ENCODE measurements at places on chromosomes 3 and 15.

DNA sequence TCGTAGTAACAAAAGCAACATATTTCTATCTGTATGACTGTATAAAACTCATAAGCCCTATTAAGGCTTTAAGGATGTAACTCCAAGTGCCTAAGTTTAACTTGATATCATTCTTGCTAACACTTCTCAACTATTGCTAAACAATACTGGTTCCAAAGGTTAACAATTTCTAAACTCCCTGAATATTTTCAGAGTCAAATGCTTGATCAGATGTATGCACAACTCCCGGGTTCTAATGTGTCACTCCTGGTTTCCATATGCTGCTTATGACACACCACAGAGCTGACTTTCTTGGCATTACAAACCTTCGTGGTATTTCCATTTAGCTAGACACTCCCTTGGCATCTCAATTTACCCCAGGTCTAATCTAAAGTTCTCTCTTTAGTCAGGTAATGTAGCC lies 26.3 kb downstream of the DZIP1L start:
- H3K4me1 ChIP-seq = no peaks in the 10 kb centered on the region
- H3K4me3 ChIP-seq = no peak overlapping the region
- H3K27ac ChIP-seq = no peak overlapping the region
- DNase-seq = no peak
- H3K36me3 ChIP-seq = no peaks in the 10 kb centered on the region
- H3K27me3 ChIP-seq = no peaks in the 10 kb centered on the region

- H3K27ac ChIP-seq = no peak overlapping the region
- no peak overlapping the region for H3K4me3 ChIP-seq
- no peaks in the 10 kb centered on the region for H3K36me3 ChIP-seq
- H3K27me3 ChIP-seq = no peaks in the 10 kb centered on the region
- H3K4me1 ChIP-seq = no peaks in the 10 kb centered on the region
Measured at GRCh38 chr3:190721330-190721729, 141.2 kb downstream of the GMNC start.

- no peak overlapping the region for H3K4me3 ChIP-seq
- H3K36me3 ChIP-seq = no peaks in the 10 kb centered on the region
- H3K27me3 ChIP-seq = no peaks in the 10 kb centered on the region
- DNase-seq = no peak
Measured at GRCh38 chr3:187811585-187812250, 66.5 kb upstream of the BCL6 start.

- H3K27ac ChIP-seq = no peak overlapping the region
- H3K4me1 ChIP-seq = peaks cover 5% of the 10 kb centered on the region
- H3K27me3 ChIP-seq = no peaks in the 10 kb centered on the region
- DNase-seq = no peak
- no peaks in the 10 kb centered on the region for H3K36me3 ChIP-seq
- no peak overlapping the region for H3K4me3 ChIP-seq
Measured at GRCh38 chr3:190543671-190544070, 29.8 kb downstream of the IL1RAP start.

DNA sequence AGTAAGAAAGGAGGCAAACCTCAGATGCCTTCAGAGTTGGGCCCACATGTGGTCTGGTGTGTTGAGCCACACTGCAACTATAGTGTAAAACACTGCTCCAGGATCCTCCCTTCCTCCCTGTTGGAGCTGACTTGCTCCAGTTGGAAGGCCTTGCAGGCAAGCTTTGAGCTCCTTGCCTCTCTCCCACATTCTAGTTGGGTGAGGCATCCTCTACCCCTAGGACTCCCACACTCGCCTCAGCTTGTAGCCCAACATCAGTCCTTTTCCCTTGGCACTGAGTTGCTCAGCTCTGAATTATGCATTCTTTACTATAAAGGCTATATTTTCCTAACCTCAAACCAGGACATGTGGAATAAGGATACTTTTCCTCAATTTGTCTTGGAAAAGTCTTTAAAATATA lies 143.9 kb downstream of the NECTIN3 start:
- no peak overlapping the region for H3K4me3 ChIP-seq
- H3K36me3 ChIP-seq = no peaks in the 10 kb centered on the region
- no peaks in the 10 kb centered on the region for H3K27me3 ChIP-seq
- no peak overlapping the region for H3K27ac ChIP-seq
- no peak for DNase-seq
- H3K4me1 ChIP-seq = no peaks in the 10 kb centered on the region

DNA sequence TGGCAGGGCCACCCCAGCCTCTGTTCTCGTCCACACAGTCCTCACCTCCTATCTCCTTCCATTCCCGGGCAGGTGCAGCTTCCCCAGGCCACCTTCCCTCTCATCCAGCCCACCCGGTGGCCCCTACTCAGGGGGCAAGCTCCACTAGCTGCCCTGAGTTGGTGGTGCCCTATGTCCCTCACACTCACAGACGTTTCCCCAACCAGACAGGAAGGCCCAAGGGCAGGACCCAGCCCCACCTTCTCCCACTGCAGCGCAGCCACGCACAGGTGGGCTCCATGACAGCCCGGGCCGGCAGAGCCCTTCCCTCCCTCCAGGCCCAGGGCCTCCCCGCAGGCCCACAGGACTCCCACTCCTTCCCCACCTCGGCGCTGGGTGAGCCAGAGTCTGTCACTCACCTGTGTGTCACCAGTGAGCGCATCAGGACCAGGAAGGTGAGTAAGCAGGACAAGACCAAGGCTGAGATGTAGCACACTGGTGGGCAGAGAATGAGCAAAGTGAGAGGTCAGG lies 11.1 kb downstream of the ISLR start:
- DNase-seq = no peak
- no peaks in the 10 kb centered on the region for H3K36me3 ChIP-seq
- H3K4me1 ChIP-seq = peaks cover 3% of the 10 kb centered on the region
- H3K27ac ChIP-seq = no peak overlapping the region

- H3K4me1 ChIP-seq = no peaks in the 10 kb centered on the region
- no peak overlapping the region for H3K4me3 ChIP-seq
- no peaks in the 10 kb centered on the region for H3K27me3 ChIP-seq
- H3K36me3 ChIP-seq = no peaks in the 10 kb centered on the region
Measured at GRCh38 chr3:99324636-99325203, 313.7 kb upstream of the COL8A1 start.

- no peaks in the 10 kb centered on the region for H3K4me1 ChIP-seq
- no peaks in the 10 kb centered on the region for H3K27me3 ChIP-seq
Measured at GRCh38 chr3:139780593-139780992, 102.8 kb upstream of the NMNAT3 start.

- no peaks in the 10 kb centered on the region for H3K27me3 ChIP-seq
- DNase-seq = no peak
- no peaks in the 10 kb centered on the region for H3K4me1 ChIP-seq
- H3K4me3 ChIP-seq = no peak overlapping the region
- H3K36me3 ChIP-seq = no peaks in the 10 kb centered on the region
Measured at GRCh38 chr3:62039586-62039985, 333.8 kb downstream of the FEZF2 start.

GRCh38 chr3:70729845-70730244 lies 417.4 kb upstream of the MDFIC2 start:
- no peaks in the 10 kb centered on the region for H3K4me1 ChIP-seq
- H3K27ac ChIP-seq = no peak overlapping the region
- no peaks in the 10 kb centered on the region for H3K36me3 ChIP-seq
- H3K27me3 ChIP-seq = no peaks in the 10 kb centered on the region

GRCh38 chr3:33119891-33120290 lies 6.1 kb downstream of the CRTAP start:
- no peak overlapping the region for H3K4me3 ChIP-seq
- no peak for DNase-seq
- H3K36me3 ChIP-seq = no peaks in the 10 kb centered on the region
- no peaks in the 10 kb centered on the region for H3K27me3 ChIP-seq
- H3K27ac ChIP-seq = no peak overlapping the region

GRCh38 chr15:34043391-34043790 lies 4.4 kb upstream of the AVEN start:
- peaks cover 7% of the 10 kb centered on the region for H3K4me1 ChIP-seq
- no peaks in the 10 kb centered on the region for H3K36me3 ChIP-seq
- no peak overlapping the region for H3K27ac ChIP-seq
- H3K4me3 ChIP-seq = no peak overlapping the region
- no peaks in the 10 kb centered on the region for H3K27me3 ChIP-seq

- H3K27ac ChIP-seq = peak overlapping the region; percentile 61
- H3K4me1 ChIP-seq = peaks cover 10% of the 10 kb centered on the region
- no peak overlapping the region for H3K4me3 ChIP-seq
- no peaks in the 10 kb centered on the region for H3K36me3 ChIP-seq
Measured at GRCh38 chr3:45553469-45553974, 41.0 kb upstream of the LIMD1 start.

- peak; percentile 58 for DNase-seq
- no peaks in the 10 kb centered on the region for H3K36me3 ChIP-seq
- peak overlapping the region; percentile 88 for H3K27ac ChIP-seq
- H3K4me3 ChIP-seq = no peak overlapping the region
Measured at GRCh38 chr15:31263751-31264558, 62.7 kb upstream of the KLF13 start.

DNA sequence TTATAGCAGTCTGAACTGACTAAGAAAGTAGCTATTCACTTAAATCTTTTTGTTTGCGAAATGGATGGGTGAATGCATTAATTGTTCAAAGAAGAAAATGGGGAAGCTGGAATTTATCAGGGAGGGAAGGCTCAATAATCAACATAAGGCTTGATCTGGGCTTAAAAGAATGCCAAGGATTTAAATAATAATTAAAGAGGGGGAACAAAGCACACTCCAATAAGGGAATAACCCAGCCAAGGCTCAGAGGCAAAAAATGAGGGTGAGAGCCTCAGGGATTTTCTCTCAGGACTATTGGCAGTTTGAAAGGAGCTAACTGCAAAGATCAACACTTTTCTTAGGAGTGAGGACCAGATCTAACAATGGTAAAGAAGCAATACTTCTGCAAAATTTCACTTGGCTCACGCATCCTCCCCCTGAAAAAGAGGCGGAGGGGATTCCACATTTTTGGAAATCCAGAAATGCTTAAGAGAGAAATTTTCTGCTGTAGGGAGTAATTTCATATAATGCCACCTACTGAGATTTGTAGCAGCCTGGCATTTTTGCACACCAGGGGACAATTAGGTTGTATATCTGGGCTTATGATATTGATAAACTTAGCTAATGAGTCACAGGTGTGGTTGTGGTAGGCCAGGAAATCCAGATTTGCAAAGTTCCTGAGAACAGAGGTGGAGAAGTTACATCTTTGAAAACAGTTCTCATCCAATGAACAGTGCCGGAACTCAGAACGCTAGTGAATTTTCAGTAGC lies 405.1 kb downstream of the TUSC7 start:
- no peaks in the 10 kb centered on the region for H3K4me1 ChIP-seq
- H3K36me3 ChIP-seq = no peaks in the 10 kb centered on the region
- no peaks in the 10 kb centered on the region for H3K27me3 ChIP-seq

- no peak overlapping the region for H3K4me3 ChIP-seq
- DNase-seq = no peak
- no peaks in the 10 kb centered on the region for H3K27me3 ChIP-seq
- no peak overlapping the region for H3K27ac ChIP-seq
Measured at GRCh38 chr3:121096953-121097352, 188.9 kb downstream of the STXBP5L start.

DNA sequence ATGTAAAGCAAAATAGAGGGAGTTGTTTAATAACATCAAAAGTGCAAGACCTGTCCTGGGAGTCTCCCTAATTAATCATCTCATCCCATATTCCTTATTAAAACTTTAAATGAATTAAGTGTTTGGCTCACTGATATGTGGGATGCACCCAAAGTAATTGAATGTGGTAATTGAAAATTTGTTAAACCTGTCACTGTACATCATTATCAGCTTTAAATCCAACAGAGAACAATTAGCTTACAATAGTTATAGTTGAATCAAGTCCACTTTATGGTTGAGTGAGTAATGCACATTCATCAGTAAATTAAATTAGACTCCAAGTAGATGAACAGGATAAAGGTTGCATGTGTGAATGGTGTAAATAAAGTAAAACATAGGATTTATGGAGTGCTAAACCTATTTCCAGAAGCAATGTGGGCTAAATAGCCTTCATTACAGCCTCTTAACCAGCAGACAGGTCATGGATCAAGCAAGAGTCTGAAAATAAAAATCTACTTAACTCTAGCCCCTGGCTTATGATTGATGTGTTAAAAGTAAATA lies 608.2 kb upstream of the CCDC54 start:
- no peak for DNase-seq
- H3K36me3 ChIP-seq = no peaks in the 10 kb centered on the region
- H3K4me3 ChIP-seq = no peak overlapping the region
- H3K27ac ChIP-seq = no peak overlapping the region
- no peaks in the 10 kb centered on the region for H3K27me3 ChIP-seq

- H3K27me3 ChIP-seq = no peaks in the 10 kb centered on the region
- H3K4me1 ChIP-seq = peaks cover 8% of the 10 kb centered on the region
- H3K27ac ChIP-seq = no peak overlapping the region
- no peak for DNase-seq
- H3K36me3 ChIP-seq = no peaks in the 10 kb centered on the region
Measured at GRCh38 chr15:57064033-57064432, 145.6 kb downstream of the TCF12 start.

GRCh38 chr15:87362531-87362930 lies 894.0 kb downstream of the NTRK3 start:
- no peak for DNase-seq
- H3K27me3 ChIP-seq = no peaks in the 10 kb centered on the region
- no peaks in the 10 kb centered on the region for H3K36me3 ChIP-seq
- H3K4me1 ChIP-seq = no peaks in the 10 kb centered on the region

- no peak overlapping the region for H3K4me3 ChIP-seq
- no peak for DNase-seq
- no peaks in the 10 kb centered on the region for H3K27me3 ChIP-seq
- peaks cover 10% of the 10 kb centered on the region for H3K4me1 ChIP-seq
- no peak overlapping the region for H3K27ac ChIP-seq
Measured at GRCh38 chr3:188745031-188745430, 426.7 kb upstream of the TPRG1 start.

- no peaks in the 10 kb centered on the region for H3K4me1 ChIP-seq
- no peak for DNase-seq
Measured at GRCh38 chr3:49346797-49347251, 7.0 kb upstream of the USP4 start.

- no peaks in the 10 kb centered on the region for H3K36me3 ChIP-seq
- no peaks in the 10 kb centered on the region for H3K27me3 ChIP-seq
- DNase-seq = no peak
- H3K27ac ChIP-seq = no peak overlapping the region
Measured at GRCh38 chr15:25345943-25346342, 92.9 kb downstream of the UBE3A start.

GRCh38 chr15:54506977-54507524 lies 528.8 kb downstream of the UNC13C start:
- H3K4me3 ChIP-seq = no peak overlapping the region
- no peak overlapping the region for H3K27ac ChIP-seq
- H3K36me3 ChIP-seq = no peaks in the 10 kb centered on the region
- H3K27me3 ChIP-seq = no peaks in the 10 kb centered on the region

DNA sequence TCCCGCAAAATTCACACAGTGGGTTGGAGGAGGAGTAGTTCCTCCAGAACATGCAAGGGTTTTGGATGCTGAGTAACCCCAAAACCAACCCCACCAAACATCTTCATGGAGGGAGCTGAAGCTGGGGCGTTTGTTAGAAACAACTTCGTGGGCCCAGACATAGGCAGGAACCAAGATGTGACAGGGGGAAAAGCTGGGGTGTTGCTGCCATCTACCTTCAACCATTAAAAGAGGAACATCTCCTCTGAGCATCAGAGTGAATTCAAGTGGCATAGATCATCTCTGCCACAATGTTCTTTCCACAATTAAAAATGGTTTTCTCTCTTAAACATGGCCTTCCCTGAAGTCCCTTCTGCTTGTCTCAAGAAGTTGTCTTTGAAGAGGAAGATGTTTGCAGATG lies 20.5 kb downstream of the SIDT1 start:
- no peak for DNase-seq
- H3K27me3 ChIP-seq = no peaks in the 10 kb centered on the region
- H3K4me3 ChIP-seq = no peak overlapping the region
- no peaks in the 10 kb centered on the region for H3K36me3 ChIP-seq
- no peak overlapping the region for H3K27ac ChIP-seq
- H3K4me1 ChIP-seq = no peaks in the 10 kb centered on the region

Measured in body of pancreas (tissue), 4 donors.